ENCODE measurements at places on chromosomes 2 and 18. TPM values are rescaled to one million over a fixed set of nuclear protein-coding genes. Genes with fewer than 3 reads are reported as not detected.
A peak's percentile ranks its signal among the peaks of the same experiment; 100 is the strongest.

DNA sequence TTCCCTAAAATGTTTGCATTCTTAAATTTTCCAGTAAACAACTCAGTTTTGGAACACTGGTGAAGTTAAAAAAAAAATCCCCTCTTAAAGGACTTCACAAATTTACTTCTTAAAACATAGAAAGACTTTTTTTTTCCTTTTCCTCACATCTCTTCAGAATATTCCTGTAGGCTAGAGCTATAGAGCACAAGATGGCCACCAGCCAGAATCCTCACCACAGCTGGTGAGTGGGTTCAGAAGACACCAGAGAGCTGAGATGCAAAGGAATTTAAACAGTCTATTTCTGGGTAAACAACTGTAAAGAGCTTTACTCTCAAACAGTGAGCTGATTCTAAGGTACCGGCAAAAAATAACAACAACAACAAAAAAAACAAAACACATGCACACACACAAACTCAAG lies 252.8 kb downstream of the LRP1B start:
- DNase-seq = no peak

DNA sequence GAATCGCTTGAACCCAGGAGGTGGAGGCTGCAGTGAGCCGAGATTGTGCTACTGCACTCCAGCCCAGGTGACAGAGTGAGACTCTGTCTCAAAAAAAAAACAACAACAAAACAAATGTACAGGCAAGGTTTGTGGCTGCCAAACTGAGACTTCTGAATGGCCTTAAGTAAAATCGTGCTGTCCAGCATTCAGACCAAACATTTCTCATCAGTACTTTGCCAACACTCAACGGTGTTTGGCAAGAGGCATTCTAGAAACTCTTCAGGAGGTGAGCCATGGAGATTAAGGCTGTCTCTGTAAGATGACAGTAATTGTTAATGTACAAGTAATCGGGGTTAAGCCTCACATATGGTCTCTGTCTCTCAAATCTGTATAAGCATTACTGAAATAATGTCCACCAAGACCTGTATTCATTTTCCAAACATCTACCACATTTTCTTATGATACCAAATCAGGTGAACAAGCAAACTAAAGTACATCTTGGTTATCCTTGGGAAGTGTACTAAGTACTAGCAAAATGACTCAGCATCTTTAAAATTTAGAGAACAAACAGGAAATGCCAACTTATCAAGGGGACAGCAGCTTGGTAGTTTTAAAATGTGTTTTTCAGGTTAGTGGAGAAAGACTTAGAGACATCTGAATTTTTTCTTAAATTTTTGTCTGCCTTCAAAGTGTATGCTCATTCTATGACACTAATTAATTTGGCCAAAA lies 29.3 kb downstream of the SERPINE2 start:
- DNase-seq = no peak

DNA sequence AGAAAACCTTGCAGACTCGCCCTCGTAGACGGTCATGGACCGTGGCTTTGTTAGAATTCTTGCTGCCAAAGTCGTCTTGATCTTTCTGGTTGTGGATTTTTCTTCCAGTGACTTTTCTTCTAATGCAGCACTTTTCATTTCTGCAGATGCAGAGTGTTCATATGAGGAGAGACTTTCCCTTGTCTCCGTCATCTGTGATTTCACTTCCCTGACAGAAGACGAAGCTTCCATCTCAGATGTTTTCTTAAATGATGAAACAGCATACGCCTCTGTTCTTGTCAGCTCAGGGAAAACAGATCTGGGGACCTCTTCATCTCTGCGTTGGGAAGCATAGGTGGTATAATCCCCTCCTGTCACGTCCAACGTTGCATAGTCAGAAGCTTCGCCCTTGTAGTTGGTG lies 50.9 kb downstream of the PLEKHA3 start:
- no peak for DNase-seq

DNA sequence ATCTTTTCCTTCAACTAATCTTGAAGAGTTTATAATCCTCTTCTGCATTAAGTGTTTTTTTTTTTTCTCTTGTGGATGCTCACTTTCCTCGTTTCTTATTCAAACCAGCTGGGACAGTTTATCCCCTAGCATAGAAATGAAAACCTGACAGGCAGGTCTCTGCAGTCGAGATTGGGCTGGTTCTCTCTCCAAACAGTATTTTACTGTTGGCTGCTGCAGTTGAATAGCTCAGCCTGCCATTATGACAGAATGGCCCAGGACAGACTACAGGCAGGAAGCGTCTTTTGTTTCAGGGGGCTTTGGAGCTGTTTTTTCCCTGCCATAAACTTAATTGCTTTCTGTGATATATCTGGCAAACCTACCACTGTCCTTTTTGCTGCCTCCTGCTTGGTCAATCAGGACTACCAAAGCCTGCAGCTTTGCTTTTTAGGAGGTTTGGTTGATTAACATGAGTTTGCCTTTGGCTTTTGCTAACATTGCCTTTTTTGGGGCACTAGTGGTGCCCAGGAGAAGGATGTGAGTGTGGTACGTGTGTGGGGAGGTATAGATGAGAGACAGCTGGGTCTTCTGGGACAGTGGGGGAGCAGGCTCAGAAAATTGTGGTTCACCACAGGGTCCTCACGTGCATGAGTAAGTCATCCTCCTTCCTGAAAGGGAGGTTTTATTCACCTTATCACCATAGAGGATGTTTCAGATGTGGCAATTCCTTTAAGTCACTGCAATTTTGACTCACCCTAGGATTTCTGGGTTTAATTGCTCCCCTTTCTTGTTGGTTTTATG lies 128.7 kb downstream of the LYPD6B start:
- peak; percentile 53 for DNase-seq

DNA sequence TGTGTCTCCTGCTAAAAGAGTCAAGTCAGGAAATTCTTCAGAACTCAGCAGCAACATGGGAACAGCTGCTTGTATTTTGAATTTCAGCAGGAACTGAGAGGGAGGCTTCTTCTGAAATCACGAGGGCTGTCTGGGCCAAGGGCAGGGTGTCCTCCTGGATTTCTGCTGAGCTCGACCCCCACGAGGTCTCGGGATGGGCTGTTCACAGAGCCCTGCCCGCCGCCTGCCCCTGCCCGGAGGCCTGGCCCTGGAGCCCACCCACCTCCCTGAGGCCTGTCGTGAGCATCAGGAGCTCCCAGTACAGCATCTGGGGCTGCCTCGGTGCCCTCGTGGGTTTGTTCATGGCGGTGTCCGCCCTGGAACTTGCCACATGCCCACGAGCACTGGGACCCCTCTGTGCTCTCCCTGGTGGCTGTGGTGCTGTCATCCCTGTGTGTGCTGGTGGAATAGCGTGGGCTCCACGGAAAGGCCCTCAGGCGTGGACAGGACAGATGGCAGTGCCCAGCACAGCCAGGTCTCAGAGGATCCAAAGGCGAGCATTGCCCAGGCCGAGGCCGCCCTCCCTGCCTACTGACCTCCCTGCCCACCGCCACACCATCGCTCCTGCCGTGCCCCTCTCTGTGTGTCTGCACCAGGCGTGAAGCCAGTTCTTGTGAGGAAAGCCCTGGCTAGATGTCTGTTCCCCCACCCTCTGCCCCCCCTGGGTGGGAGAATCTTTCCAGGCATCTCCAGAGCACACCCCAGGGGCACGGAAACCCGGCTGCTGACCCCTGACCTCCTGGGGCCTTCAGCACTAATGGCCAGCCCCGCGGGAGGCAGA lies 25.9 kb downstream of the RAMP1 start:
- DNase-seq = no peak

- DNase-seq = no peak
Observed at GRCh38 chr2:195879153-195879552, 189.5 kb downstream of the DNAH7 start.

Gene PSMA8
- 0.60 TPM for total RNA-seq

DNA sequence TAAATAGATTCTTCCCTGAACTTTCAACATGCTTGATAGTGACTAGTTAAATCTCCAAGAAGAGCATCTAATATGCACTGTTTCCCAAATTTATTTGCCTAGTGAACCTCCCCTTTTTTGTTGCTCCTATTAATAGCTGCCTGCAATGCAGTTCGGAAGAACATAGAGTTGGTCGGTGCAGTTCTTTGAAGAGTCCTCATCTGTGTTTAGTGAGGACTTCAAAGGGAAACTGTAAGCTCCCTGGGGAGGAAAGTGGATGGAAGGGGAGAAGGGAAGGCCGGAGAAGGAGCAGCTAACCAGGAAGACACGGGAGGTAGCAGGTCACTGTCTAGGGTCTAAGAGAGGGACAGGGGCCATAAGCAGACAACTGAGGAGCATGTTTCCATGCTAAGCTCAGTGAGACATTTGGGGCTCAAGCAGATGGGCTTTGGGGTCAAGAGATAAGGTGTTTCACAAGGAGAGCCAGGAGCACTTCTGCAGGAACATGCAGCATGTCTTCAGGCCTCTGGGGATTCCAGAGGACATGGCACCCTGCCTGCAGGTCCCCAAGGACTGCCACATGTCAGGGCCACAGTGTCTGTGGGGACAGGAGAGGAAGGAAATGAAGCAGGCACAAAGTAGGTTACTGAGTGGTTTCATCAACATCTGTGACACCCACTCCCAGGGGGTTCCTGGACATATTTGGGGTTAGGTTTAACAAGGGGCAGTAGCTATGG lies 48.7 kb upstream of the ANXA4 start:
- peak; percentile 47 for DNase-seq

DNA sequence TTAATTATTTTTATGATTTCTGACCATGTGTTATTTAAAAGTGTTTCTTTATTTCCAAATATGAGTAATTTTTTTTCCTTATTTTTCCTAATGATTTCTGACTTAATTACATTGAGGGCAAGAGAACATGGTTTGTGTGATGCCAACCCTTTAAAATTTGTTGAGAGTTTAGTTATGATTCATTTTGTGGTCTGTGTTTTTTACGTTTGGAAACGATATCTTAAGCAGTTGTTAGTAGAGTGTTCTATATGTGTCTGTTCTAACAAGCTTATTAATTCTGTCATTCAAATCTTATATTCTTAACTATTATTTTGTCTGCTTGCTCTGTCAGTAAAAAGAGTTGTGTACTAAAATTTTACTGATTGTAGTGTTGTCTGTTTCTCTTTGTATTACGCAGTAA lies 15.0 kb downstream of the NAB1 start:
- no peak for DNase-seq

DNA sequence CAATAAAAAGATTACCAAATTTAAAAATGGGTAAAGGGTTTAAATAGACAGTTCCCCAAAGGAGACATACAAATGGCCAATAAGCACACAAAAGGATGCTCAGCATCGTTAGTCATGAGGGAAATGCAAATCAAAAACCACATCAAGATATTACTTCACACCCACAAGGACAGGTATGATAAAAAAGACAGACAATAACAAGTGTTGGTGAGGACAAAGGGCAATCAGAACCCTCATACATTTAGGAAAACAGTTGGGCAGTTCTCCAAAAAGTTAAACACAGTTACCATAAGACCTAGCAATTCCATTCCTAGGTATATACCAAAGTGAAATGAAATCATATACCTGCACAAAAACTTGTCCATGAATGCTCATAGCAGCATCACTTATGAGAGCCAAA lies 14.5 kb downstream of the CREG2 start:
- no peak for DNase-seq

DNA sequence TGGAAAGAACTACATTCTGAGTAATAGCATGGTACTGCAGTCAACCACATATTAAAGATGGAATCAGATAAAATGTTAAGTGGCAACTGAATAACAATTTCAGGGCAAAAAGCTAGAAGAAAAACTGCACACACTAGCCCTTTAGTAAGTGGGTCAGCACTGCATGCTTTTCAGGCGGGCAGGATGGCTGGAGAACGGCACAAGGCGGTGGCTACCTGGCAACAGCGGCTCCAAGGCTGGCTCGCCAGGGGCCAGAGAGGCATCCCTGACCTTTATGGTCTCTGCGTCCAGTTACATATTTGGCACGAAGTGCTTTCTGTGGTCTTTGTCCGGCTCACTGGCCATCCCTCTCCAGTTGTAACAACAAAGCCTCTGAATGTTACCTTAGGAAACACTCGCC lies 226.7 kb downstream of the MYT1L start:
- DNase-seq = no peak

DNA sequence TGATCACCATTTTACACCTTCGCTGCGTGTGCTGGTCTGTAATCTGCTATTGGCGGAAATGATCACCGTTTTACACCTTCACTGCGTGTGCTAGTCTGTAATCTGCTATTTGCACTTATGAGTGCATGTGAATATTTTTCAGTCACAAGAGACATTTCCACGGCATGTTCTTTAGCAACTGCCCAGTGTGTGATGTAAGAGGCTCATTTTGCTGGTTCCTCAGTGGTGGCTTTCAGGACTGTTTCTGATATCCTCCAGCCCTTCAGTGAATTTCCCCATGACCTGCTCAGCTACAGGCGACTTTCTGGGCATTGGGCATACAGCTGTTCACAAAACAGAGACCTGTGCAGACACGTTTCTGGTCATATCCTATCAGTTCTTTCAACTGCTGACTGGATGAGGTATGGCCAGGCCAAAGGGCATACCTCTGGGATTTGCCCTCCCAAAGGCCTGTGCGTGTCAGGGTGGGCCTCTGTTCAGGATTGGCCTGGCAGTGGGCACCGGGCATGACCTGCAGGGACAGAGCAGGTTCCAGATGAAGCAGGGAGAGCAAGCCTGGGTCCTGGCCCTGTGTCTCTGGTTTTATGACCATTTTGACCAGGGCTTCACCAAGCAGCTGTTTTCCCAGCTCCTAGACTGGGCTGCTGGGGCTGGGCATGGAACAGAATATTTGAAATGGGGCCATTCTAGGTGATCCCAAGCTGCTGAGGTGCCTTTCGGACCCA lies 521 bp upstream of the PROM2 start:
- no peak for DNase-seq

GRCh38 chr18:27198036-27198435 lies 12.9 kb upstream of the CHST9 start:
- DNase-seq = no peak

Gene GREB1
- total RNA-seq = 0.33 TPM

- DNase-seq = no peak
Observed at GRCh38 chr2:216012133-216012829, 1.1 kb downstream of the MREG start.

GRCh38 chr2:203551778-203552177 lies 16.7 kb upstream of the RAPH1 start:
- no peak for DNase-seq

Gene LYG1
- 1.2 TPM for total RNA-seq

DNA sequence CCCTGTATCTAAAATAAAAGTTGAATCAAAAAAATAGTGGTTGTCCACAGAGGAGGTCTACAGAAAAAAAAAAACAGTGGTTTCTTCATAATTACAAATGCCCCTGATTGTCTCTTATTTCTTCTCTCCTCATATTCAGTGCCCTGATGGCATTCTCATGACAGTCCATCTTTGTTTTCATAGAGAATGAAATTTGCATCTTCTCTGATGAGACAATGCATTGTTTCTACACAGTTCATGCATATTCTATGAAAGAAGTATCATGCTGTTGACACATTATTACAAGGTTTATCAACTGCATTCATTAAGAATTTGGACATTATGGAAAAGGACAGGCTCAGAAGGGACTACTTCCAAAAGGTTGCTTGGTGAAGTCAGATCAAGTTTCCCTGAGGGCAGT lies 59.5 kb downstream of the LHCGR start:
- no peak for DNase-seq

- DNase-seq = no peak
Observed at GRCh38 chr2:170766693-170767092, 3.5 kb upstream of the ERICH2 start.

Gene NEB
- 0.38 TPM for total RNA-seq

GRCh38 chr2:107281637-107282036 lies 395.7 kb upstream of the ST6GAL2 start:
- DNase-seq = no peak

Gene MAT2A
- 196 TPM for total RNA-seq

Gene SNTG2
- total RNA-seq = not detected

Gene GNLY
- total RNA-seq = 569 TPM
